ENCODE measurements at places on chromosomes 16 and 17.

DNA sequence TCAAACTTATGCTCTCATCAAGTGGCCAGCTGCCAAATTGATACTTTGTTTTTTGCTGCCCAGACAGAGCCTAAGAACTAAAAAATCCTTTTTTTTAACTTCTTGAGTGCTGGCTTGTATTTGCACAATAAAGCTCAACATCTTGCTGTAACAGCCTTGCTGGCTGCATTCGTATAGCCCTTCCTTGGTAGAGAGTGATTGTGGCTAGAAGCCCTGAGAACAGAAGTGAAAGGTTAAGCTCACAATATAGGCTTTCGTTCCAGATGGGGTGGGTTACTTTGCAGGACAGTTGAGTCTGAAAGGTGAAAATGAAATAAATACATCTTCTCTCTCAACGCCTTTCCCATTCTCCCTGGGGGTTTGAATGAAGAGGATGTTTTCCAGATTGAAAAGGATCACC, 278.8 kb downstream of the HS3ST3B1 start:
- DNase-seq = no peak

GRCh38 chr17:71057448-71057847, 888.1 kb downstream of the KCNJ2 start:
- DNase-seq = no peak

DNA sequence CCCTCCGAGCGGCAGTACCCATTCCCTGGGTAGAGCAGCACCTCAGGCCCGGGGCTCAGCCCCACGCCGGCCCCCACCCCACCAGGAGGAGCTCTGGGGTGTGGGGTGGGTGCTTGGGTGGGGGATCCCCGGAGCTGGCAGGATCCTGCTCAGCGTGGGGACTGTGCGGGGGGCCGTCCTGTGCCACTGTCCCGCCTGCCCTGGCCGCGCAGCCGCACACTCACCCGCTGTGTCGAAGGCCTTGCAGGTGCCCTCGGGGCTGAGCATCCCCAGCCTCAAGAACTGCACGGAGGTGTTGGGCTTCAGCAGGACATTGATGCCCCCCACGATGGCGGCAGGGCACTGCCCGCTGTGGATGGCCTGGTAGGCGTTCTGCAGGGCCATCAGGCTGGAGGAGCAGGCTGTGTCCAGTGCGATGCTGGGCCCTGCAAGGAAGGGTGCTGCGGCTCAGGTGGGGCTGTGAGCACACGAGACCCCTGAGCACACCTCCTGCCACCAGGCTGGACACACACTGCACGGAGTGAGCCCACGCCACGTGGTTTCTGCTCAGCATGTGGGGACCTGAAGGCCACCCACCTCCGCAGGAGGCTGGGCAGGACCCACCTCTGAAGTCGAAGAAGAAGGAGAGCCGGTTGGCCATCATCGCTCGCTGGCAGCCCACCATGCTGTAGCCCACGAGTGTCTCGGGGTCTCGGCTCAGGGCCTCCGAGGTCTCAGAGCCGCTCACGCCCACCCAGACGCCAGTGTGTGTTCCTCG, 4.9 kb downstream of the FASN start:
- no peak for DNase-seq

DNA sequence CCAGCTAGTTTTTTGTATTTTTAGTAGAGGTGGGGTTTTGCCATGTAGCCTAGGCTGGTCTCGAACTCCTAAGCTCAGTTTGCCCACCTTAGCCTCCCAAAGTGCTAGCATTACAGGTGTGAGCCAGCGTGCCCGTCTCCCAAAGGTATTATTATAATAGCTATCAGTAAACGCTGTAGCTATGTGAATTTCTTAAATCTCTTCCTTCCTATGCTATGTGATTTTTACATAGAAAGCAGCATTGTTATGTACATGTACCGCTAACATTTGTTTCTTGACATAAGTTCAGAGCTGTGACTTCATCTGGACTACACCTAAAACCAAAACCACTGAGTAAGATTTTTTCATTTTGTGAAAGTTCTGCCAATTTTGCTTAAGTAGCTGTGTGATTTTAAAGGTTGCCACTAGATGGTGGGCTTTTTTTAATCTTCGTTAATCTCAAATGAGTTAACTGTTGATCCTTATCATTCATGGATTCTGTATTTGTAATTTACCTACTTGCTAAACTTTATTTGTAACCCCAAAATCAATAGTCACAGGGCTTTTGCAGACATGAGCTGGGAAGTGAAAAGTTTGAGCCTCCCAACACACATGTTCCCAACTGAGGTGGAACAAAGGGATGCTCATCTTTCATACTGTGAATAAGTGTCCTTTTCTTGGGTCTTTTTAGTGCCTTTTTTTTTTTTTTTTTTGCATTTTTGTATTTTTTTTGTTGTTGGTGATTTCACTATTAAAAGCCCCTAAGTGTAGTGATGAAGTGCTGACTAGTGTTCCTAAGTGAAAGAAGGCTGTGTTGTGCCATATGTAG, 21.9 kb downstream of the PRKAR1A start:
- DNase-seq = no peak

DNA sequence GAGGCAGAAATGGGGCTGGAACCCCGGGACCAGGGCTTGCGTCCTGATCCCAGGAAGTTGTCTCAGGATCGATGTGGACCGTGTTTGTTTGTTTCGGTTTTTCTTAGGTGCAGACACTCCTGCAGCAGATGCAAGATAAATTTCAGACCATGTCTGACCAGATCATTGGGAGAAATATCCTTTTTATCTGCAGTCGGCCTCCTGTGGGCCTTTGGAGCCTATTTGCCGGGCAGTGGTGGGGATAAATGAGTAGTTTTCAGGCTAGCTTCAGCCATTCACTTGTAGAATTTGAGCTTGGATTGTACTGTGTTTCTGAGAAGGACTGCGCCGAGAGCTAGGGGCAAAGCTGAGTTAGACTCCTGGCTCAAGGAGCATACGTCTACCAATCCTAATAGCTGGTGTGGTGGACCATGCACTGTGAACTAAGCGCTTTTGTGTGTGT, 816 bp downstream of the HSBP1 start:
- no peak for DNase-seq

- DNase-seq = no peak
Observed at GRCh38 chr16:88170528-88170991, 212.2 kb upstream of the ZNF469 start.

GRCh38 chr16:19389246-19389645, 28.4 kb upstream of the TMC5 start:
- no peak for DNase-seq

DNA sequence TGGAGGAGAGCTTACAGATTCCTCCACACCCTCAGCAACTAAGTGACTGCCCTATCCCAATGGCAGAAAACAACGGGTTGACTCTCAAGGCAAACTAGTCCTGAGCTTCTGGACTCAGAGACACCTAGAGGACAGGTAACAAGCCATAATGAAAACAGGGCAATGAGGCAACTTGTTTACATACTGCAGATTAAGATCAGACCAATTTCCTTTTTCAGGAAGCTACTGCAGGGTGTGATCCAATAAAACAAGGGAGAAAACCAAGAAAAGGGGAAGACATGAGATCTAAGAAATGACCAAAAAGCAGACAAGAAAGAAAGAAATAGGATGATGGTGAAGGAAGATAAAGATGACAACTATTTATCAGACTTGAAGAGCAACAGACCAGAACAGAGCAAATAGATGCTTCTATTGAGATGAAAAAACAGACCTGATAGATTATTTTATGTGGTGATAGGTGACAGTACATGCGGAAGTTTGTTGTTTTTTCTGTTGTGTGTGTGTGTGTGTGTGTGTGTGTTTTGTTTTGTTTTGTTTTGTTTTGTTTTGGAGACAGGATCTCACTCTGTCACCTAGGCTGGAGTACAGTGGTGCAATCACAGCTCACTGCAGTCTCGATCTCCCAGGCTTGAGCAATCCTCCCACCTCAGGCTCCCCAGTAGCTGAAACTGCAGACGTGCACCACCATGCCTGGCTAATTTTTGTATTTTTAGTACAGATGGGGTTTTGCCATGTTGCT, 120.7 kb downstream of the GAS7 start:
- no peak for DNase-seq

GRCh38 chr17:77959926-77960521, 1.5 kb downstream of the TNRC6C start:
- no peak for DNase-seq

- no peak for DNase-seq
Observed at GRCh38 chr16:88287219-88287618, 95.5 kb upstream of the ZNF469 start.

Measured in SIG-M5 (cell line).